Pulmonary artery endothelial cell (primary cell): ENCODE measurements at places on chromosomes 2 and 18. TPM values are rescaled to one million over a fixed set of nuclear protein-coding genes. Genes with fewer than 3 reads are reported as not detected.

DNA sequence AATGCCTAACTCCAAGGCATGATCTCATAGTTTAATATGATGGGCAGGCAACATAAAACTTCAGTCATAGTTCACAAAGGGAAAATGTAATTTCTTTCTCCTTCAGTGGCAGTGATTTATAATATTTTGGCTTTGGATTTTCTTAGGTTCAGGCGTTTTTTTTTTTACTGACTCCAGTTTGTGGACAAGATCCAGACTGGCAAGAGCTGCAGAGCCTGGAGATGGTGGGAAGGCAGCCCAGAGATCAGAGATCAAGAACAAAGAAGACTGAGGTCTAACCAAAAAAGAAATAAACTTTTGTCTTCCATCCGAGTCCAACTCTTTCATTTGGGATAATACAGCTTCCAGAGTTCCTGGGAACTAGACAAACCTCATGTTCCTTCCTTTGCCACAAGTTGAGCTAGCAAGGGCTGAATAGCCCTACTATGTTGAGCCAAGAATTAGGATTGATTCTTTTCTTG, 215.3 kb upstream of the SETBP1 start:
- DNase-seq, result no peak

- DNase-seq, result no peak
Measured at GRCh38 chr2:37326285-37326684, 1.7 kb upstream of the PRKD3 start.

- no peak for DNase-seq
Measured at GRCh38 chr2:107349329-107349728, 463.4 kb upstream of the ST6GAL2 start.

DNA sequence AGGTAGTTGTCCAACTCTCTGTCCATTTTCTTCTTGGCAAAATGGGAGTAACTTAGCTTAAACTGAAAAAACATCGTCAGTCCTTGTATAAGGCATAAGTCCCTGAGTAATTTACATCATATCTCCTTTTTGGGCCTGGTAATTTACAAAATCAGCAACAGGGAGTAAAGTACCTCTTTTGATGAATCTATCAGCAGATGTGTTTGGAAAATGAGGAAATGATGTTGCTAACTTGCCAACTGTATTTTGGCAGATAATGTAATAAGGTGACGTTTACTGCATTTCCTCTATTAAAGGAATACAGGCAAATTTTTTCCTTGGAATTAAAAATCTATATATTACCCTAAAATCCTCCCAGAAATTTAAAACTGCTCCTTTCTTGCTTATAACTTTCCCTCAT, 29.2 kb downstream of the ANKRD44 start:
- no peak for DNase-seq

GRCh38 chr2:179854891-179855290, 6.5 kb downstream of the ZNF385B start:
- no peak for DNase-seq

GRCh38 chr18:22439447-22439846, 21.7 kb upstream of the CTAGE1 start:
- no peak for DNase-seq

The NIF3L1 gene
- 14.6 and 27.0 TPM in 2 replicates for total RNA-seq

The C2orf78 gene
- total RNA-seq, result not detected in 2 replicates

The CYP26B1 gene
- 0.13 and 0.78 TPM in 2 replicates for total RNA-seq

The ATP8B1 gene
- total RNA-seq, result 85.1 and 108 TPM in 2 replicates

The AQP12A gene
- total RNA-seq, result not detected in 2 replicates

The MTHFD2 gene
- 166 and 191 TPM in 2 replicates for total RNA-seq
